AG09319 (cell line): ENCODE measurements at places on chromosomes 1 and 21.

- DNase-seq = no peak
Measured at GRCh38 chr1:205594846-205595245, 37.0 kb downstream of the ELK4 start.

DNA sequence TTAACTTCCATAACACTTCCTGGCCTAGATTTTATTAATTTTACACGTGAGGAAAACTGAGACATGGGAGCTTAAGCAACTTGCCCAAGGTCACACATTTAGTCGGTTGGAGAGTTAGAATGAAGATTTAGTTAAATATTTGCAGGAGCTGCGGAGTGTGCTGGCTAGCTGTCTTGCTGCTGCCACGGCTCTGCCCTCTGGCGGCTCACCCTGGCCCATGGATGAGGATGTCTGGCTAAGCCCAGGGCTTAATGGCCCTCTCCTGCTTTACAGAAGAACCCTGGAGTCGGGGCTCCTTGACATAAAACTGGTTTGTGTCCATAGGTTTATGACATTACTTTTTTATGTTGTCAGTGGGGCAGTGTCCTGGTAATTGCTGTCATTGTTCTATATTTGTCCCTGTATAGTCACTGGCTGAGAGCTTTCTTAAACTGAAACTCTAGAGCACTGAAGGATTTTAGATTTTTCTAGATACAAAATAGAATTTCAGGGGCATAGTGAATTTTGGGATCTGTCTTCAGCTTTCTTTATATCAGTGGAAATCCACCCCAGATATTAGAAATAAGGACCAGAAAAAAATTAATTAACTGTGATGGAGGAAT, 88.9 kb upstream of the WLS start:
- DNase-seq = peak; percentile 42

GRCh38 chr1:223364685-223365382, 858 bp upstream of the SUSD4 start:
- DNase-seq = no peak

- no peak for DNase-seq
Measured at GRCh38 chr1:80836505-80836904, 964.2 kb upstream of the ADGRL2 start.

- no peak for DNase-seq
Measured at GRCh38 chr1:90838720-90839119, 121.6 kb upstream of the BARHL2 start.

DNA sequence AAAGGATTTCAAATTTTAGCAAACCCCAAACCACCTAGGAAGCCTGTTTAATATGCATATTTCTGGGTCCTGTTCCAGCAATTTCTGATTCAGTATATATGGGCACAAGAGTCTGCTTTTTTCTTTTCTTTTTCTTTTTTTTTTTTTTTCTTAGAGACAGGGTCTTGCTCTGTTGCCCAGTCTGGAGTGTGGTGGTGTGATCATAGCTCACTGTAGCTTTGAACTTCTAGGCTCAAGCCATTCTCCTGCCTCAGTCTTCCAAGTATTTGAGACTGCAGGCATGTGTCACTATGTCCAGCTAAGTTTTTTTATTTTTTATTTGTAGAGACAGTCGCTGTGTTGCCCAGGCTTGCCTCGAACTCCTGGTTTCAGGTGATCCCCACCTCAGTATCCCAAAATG, 34.8 kb downstream of the CCDC18 start:
- no peak for DNase-seq

DNA sequence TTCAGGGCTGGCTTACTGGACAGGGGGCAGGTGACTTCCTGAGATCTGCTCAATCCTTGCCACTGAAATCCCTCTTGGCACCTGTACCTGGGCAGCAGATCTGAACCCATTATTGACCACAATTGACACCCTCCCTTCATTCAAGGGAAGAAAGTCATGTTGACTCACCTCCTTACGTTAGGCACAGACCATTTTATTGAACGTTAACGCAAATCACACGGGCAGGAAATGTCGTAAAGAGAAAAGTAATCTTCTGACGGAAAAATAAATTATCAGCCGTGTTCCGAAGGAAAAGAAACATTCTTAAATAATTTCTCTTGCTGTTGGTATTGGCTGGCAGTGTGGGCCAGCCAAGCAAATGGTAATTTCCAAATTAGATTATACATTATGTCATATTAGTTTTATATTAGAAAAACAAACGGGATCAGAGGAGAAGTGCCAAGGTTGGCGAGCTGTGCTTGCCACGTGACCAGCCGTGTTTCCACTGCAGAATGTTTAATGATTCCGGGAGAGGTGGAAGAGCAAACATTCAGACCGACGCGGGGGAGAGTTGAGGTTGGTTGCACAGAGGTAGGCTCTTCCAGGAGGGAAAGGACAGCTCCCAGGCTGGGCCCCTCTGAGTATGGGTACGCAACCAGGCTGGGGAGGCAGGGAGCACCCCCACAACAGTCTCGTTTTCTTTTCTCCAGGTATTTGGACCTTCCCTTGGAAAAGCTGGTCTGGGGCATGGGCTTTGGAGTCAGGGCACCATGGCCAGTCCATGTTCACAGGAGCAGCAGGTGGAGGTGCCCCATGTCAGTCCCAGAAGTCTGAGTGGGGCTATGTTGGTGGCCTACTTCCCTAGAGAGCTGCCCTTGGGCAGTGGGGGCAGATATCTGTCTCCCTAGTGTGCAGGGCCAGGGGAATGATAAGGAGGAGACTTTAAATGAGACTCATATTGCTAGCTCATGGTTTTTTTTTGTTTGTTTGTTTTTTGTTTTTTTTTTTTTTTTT, 121.1 kb downstream of the FOXD2 start:
- no peak for DNase-seq

GRCh38 chr1:227747948-227748495, 12.8 kb downstream of the SNAP47 start:
- no peak for DNase-seq

DNA sequence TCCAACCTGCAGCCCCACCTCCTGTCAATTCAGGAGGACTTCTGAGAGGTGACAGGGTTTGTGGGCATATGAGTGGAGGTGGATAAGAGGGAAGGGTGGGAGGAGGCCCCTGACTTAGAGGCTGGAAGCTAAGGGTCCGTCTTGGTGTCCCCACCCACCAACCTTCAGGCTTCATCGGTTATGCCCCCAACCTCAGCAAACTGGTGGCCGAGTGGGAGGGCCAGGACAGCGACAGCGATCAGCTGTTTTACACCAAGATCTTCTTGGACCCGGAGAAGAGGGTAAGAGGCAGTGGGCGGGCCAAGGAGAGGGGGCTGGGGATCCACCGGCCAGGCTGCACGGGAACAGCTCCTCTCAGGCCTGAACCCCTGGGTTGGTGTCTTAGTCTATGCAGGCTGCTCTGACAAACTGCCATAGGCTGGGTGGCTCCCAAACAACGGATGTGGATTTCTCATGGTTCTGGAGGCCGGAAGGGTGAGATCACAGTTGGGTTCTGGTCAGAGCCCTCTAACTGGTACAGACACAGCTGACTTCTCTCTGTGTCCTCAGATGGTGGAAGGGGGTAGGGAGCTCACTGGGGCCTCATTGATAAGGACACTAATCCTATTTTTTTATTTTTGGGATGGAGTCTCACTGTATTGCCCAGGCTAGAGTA, 18.1 kb downstream of the PLOD1 start:
- no peak for DNase-seq

DNA sequence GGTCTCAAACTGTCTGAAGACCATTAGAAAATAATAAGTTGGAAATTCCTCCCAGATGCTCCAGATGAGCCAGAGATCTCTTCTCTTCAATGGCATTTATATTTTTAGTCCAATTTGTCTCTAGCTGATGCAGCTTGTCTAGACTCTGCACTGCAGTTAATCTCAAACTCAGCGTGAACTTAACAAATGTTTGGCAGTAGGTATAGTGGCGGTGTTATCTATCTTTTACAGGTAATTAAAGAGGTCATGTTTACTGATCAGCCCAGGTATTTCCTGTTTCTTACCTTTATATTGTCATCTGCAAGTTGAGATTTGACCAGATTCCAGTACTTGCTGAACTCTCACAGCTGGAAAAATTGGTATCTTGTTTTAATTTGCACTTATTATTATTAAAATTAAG, 1024.5 kb upstream of the ADGRL2 start:
- DNase-seq = no peak

DNA sequence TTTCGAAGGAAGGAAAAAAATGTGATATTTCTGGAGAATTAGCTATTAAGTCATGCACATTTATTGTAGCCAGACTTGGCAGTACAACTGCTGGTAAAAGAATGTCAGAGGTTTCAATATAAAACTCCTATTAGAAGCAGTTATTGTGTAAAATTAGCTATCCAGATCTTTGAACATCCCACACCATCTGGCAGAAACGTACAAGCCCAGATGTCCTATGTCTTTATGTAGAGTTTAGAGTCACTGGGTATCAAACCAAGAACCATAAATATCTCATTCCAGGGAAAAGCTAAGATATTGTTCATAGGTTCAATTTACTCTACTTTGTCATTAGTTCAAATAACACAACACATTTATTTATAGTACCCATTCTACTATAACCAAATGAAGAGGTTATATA, 31.4 kb downstream of the OLFM3 start:
- DNase-seq = no peak

GRCh38 chr1:193697776-193698175, 511.4 kb upstream of the B3GALT2 start:
- DNase-seq = no peak

DNA sequence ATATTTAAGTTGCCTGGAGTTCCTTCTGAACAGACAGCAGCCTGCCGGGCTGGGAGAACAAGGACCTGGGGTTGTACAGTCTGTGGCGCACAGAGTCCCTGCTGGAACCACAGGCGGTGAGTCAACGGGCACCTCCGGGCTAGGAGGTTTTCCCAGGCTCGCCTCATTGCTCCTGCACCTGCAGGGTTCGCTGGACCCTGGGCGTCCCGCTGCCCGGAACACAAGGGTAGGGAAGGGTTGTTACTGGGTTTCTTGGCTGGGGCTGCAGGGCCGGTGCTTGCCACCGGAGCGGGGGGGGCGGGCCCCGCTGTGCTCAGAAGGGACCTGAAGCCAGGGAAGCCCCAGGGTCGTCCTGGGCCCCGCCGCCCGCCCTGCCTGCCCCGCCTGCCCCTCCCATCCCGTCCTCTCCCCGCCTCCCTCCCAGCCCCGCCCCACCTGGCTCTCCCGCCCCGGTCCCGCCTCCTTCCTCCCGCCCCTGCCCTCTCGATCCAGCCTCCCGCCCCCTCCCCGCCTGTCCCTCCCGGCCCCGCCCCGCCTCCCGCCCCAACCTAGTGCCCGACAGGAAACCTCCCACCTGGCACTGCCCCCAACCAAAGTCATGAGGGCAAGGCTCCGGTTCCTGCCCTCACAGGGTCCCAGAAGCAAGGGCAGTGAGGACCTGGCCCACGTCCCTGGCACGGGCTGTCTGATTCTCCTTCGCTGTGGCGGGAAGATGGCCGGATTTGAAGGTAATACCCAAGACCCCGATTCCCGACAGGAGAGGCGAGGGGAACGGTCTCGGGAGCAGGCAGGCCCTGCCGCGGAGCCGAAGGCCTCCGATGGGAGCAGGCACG, 6.8 kb downstream of the JMJD4 start:
- DNase-seq = no peak

GRCh38 chr1:236113324-236114032, 28.9 kb upstream of the GPR137B start:
- no peak for DNase-seq

DNA sequence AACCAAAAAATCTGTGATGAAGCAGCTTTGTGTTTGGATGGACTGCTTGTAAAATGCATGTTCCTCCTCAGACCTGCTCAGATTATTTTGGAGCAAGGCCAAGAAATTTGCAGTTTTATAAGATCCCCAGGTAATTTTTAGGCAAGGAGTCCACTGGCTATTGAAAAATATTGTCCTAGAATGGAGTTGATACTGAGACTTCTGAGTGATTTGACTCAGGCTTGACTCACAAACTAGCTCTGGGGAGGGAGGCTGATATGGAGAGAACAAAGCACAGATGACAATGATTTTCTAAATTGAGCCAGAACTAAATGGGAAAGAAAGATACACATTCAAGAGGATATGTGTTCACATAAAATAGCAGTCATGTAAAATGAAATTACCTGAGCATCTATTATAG, 36.7 kb downstream of the AGL start:
- DNase-seq = no peak

GRCh38 chr1:190456129-190456528, 21.5 kb downstream of the BRINP3 start:
- DNase-seq = no peak

- DNase-seq = no peak
Measured at GRCh38 chr1:3011127-3011526, 10.1 kb upstream of the ACTRT2 start.

DNA sequence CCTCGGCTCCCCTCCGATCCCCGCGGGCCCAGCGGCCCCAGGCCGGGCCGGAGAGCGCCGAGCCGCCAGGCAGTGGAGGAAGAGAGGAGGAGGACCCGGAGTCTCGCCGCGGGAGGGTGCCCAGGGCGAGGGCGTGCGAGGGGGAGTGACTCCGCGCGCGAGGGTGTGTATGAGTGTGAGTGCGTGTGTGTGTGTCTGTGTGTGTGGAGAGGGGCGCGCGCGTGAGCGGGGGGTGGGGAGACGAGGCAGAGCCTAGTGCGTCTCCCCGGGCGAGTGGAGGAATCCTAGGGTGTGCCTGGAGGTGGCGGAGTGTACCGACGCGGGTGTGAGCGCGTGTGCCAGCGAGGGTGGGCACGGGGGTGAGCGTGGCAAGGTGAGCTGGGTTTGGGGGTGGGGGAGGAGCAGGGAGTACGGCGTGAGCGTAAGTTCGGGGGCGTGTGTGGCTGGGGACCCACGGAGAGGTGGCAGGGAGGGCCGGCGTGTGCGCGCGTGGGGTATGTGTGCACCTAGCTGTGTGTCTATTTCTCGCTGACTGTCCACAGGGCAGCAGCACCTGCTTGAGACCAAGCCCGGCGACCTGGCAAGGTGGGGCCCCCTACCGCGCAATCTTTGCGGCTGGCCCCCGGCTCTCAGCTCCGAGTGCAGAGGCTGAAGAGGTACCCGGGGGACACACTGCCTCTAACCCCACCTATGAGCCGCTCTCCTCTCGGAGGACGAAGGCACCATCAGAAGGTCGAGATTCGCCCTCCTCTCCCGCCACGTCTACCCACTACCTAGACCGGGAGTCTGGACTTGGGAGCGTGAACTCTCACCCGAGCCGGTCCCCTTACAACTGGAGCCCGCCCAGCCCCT, 784 bp upstream of the KCND3 start:
- no peak for DNase-seq

DNA sequence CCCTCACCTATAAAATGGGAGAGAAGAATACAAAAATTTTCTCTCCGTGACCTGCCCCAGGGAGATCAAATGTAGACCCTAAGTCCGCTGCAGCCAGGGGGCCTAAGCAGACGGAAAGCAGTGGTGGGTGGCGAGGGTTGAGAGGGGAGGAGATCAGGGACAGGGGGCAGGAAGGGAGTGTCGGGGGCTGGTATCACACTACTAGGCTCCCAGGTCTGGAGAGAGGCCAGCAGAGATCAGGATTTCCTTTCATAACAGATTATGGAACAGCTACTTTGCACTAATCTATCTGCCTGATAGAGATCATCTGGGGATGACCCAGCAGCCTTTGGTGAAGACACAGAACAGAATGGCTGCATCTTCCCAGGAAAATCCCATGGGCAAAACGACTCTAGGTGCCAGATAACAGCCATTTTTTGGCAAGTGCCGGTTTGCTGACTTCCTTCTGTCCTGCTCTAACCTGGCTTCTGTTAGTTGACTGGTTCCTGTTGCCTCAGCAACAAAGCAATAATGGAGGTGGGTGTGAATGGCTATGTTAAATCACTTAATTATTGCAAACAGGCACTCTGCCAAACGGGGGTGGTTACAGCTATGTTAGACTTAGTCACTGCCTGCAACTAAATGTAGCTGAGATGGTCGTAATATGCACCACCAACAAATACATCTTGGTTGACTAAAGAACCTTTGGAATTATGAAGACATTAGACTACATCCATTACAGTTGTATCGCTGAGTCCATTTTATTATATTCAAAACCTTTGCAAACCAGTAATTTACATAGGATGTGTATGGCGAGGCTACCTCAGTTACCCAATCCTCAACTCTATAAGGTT, 30.0 kb upstream of the EPS8L3 start:
- DNase-seq = peak; percentile 56

GRCh38 chr1:176733661-176734060, 270.7 kb downstream of the PAPPA2 start:
- DNase-seq = no peak
